ENCODE measurements at places on chromosomes 13 and 19.

- DNase-seq = no peak
These were observed 116.6 kb upstream of the SPACA7 start for GRCh38 chr13:112259511-112259910.

- no peak for DNase-seq
These were observed at the start of gene B3GNT8 for GRCh38 chr19:41426952-41427646. B3GNT8 (minus strand) TSS chr19:41427374; CDS start chr19:41426778, 596 bp downstream.

GRCh38 chr13:45623516-45624090 is 8.1 kb upstream of the ERICH6B start:
- DNase-seq = no peak

DNA sequence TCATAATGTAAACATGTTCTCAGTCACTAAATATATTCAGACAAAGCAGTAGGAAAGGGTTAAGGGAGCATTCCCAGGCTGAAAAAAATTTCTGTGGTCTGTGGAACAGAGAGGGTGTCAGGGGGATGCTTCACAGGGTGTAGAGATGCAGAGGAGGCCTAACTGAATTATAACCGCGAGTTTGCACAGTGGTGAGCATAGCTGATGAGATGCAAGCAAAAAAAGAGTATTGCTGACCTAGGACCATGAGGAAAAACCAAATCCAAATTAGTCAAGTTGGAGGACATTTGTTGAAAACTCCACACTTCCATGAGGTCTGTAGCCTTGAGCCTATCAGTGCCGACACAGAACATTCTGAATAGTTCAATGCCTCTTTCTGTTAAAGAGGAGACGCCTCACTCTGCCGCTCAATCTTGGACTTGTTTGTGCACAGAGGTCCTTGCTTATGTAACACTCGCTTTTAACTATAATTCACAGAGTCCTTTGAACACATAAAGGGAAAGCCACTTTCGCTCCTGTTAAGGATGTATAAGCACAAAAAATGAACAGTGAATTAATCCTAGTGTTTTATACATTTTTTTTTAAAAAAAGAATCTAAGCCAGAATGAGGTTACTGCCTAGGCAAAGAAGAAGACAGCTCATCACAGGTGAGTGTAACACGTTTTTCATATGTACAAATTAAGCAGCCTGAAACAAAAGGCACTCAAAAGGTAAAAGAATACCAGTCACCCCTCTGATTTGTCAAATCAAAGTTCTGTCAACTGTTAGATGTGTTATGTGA is 25.8 kb upstream of the INTS6 start:
- DNase-seq = no peak

GRCh38 chr13:113060557-113061270 is 44.9 kb upstream of the F7 start:
- DNase-seq = no peak

DNA sequence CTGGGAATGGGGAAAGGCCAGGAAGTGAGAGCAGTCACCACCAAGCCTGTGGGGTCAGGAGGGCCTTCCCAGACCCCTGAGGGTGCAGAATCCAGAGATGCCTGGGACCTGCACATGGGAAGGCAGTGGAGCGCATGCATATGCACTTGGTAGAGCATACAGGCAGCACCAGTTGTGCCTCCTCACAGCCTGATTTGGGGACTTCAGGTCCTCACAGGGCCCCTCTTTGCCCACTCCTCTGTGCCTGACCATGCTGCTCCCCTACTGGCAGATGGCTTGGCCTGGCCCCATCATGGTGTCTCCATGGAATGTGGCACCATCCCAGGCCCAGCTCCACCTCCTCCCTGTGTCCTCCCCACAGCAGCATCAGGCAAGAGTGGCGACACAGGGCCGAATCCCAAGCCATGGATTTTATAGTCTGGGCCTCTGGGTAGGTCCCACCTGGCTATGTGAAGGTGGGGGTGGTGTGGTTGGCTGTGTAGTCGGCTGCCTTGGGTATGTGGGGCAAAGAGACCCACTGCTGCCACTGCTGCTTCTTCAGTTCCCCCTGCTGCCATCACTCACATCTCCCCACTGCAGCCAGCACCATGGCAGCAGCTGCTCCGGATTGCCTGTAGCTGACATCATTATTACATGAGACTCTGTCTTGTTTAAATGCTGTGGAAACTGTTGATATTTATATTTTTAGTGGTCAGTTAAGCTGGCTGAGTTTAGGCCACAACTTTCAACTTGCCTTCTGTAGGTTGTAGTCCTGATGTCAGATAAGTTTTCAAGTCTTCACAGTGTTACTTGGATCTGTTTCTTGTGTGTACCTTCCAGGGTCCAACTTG is 247.0 kb downstream of the GPC6 start:
- DNase-seq = no peak

- no peak for DNase-seq
These were observed 562.8 kb downstream of the SLITRK6 start for GRCh38 chr13:85236413-85236812.

GRCh38 chr13:46754812-46755211 is 42.1 kb downstream of the ESD start:
- DNase-seq = no peak

DNA sequence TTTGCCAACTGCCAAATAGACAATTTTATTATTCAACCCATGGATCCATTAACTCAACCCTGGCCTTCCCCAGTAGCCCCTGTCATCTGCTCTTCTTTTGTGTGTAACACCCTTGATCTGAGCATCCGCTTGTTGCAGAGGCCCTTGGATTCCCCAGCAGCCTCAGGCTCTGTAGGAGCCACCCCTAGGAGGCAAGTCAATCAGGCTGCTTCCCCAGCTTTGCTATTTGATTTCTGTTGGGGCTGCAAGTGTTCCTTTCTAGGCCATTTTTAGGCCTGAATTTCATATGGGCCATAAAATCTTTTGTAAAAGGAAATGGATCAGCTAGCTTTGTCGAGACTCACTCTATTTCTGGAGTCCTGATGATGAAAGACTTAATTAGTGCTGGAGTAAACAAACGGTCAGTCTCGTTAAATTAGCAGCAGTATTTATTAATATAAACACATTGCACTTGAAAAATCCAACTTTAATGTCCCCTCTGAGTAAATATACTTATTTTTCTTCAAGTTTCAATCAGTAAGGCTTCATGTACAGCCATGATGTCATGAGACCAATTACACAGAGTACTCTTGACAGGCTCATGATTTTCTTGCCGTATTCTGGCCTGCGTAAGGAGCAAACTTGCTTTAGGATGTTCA is 105.3 kb downstream of the RGCC start:
- DNase-seq = no peak

DNA sequence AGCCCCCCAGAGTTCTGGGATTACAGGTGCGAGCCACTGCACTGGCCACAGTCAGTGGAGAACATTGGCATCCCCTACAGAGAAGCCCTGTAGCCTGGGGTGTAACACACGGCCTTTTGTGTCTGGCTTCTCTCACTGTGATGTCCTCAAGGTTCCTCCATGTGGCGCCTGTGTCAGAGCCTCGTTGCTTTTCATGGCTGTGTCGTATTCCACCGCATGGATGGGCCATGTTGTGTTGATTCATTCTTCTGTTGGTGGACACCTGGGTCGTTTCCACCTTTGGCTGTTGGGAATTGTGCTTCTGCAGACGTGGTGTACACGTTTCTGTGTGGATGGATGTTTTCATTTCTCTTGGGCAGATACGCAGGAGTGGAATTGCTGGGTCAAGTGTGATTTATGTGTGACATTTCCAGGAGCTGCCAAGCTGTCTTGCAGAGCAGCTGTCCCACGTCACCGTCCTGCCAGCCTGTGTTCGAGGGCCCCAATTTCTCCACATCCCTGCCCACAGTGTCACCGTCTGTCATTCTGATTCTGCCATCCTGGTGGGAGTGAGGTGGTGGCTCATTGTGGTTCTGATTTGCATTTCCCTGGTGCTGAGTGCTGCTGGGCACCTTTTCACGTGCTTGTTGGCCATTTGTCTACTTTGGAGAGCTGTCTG is 59.4 kb downstream of the KDM4B start:
- no peak for DNase-seq

DNA sequence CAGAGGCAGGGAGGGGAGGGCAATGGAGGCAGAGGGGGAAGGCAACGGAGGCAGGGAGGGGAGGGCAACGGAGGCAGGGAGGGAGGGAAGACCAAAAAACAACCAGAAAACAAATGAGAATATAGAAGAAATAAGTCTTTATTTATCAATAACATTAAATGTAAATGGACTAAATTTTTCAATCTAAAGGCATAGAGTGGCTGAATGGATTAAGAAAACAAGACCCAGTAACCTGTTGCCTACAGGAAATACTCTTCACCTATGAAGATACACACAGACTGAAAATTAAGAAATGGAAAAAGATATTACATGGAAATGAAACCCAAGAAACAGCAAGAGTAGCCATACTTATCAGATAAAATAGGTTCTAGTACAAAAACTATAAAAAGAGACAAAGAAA is 536.3 kb downstream of the TBC1D4 start:
- DNase-seq = no peak

DNA sequence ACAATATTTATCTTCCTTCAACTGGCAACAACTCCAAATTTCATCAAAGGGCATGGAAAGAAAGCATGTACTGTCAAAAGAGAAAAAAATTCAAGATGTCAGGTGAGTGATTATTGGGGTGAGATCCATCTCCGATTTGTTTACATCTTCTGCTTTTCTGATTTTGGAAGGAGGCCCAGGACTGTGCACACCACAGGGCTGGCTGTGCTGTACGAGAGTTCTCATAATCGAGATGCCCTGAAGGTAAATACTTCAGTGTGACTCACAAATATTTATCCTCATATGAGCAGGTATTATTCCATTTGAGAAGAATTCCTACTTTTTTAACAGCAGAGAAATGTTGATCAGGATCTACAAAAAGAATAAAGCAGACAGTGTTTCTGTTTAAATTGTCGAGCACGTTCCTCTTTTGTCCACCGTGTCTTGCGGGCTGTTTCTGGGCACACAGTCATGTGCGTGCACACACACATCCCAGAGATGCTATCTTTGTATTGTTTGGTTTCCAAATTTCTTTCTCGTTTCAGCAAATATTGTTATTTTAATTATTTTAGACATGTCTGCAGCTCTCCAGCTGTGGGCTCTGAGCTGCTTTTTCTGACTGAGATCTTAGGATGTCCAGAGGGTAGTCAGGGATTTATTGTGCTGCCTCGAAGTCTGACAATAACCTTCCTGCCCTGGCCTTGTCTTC is 103.8 kb downstream of the KL start:
- DNase-seq = no peak

DNA sequence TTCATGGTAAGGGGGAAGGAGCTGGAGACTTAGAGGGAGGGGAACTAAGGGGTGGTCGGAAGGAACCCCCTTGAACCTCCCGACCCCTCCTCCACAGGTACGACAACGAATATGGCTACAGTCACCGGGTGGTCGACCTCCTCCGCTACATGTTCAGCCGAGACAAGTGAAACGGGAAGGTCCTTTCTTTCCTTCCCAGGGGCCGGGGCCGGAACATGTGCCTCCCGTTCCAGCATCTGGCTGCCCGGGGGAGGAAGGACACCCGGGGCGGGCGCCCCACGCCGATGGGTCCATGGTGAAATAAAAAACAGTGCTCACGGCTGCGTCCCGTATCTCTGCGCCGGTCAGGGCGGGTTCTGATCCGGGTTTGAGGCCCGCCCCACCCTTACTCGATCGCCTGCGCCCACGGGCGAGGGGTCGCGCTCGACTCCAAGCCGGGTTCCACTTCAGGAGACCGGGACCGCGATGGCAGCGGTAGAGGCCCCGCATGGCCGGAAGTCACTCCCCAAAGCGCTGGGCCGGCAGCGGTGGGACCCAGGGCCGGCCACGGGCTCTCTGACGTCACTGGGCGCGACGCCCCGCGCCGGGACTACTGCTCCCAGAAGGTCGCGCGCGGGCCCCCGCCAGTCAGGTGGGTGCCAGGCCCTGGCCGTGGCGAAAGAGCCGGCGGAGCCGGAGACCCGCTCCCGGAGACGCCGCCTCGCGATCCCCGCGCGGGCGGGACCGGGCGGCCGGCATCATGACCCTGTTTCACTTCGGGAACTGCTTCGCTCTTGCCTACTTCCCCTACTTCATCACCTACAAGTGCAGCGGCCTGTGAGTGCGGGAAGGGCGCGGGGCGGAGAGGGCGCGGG is at the start of gene TMEM147:
TMEM147 (plus strand) TSS at position 626 of the 854 bp plus-strand sequence; CDS start at position 740, 114 bp downstream.
- DNase-seq = peak; percentile 60

GRCh38 chr13:93437081-93437480 is 210.5 kb downstream of the GPC6 start:
- no peak for DNase-seq

GRCh38 chr13:110808138-110808537 is 94.6 kb downstream of the ING1 start:
- no peak for DNase-seq

DNA sequence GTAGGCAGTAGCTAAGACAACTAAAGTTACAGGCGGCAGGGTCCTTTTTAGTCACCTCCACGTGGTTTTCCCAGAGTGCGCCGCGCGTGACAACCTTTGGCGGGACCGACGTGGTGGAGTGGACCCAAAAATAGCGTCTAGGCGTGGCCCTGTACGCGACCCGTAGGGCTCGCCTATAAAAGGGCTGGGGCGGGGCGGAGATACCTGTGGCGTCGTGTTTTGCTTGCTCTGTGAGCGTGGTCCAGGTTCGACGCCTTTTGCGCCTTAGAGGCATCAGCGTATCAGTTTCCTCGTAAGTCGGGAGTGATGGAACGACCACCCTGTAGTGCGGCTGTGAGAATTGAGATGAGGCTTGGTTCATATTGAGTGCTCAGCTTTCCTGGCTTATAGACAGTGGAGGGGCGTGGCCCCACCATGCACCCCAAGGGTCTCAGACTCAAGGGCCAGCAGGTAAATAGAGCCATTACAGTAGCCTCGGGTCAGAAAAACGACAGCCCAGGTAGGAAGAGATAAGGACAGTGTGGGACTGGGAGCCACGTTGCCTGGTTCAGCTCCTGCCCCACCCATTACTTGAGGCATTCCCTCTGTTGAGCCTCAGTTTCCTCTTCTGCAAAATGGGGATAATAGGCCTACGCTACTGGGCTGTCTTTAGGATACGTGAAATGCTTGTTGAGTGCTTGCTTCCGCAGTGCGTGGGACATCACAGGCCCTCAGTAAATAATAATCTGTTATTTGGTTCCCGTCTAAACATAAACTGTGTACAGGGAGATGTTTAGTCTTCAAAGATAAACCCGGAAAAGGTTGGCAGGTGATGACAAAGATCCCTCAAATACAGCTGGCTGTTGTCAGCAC is 693 bp upstream of the TMED1 start:
- DNase-seq = no peak

- no peak for DNase-seq
These were observed 334.6 kb downstream of the TSHZ3 start for GRCh38 chr19:31014668-31015067.

- no peak for DNase-seq
These were observed 260.3 kb downstream of the KCNRG start for GRCh38 chr13:50275392-50276063.
